Stimulated activated CD8-positive, alpha-beta memory T cell treated with anti-CD3 and anti-CD28 coated beads, Interleukin-15, amount 100 ng/mL, for 4 hours (primary cell): ENCODE measurements at places on chromosomes 4 and X.

DNA sequence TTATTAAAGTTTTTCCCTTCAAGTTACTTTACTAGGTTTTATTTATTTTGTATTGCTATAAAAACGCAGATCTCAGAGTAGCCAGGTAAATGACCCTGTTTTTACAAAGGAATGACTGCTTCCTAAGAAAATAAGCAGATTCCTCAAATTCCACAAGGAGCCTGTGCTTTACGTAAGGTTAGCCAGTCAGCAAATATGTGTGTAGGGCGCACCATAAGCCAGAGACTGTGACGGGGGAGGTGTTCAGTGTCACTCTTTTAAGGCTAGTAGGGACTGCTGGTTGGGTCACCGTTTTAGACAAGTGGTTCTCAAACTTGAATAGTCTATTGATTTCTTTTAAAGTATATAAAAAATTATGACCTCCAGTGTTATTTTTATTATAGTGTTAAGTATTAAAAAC lies 119.9 kb downstream of the ANK2 start:
- no peak for DNase-seq

DNA sequence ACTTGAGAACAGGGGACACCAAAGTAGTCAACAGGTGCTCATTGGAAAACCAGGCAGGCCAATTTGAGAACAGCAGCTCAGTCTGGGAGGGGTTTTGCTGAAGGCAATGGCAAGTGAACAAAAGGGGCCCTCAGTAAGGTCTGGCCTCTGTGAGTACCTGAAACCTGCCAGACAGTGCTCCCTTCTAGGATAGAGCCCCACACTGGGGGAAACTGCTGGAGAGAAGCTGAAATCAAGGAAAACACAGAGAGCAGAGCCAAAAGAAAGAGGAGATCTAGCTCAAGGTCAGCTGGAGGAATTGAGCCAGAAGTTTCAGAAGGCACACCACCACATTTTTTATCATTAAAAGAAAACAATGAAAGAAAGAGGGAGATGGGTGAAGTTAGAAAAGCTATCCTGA lies 28.2 kb downstream of the PNMA6E start:
- no peak for DNase-seq

GRCh38 chr4:26069218-26069617 lies 155.2 kb downstream of the SMIM20 start:
- DNase-seq: no peak

GRCh38 chrX:2266445-2267349 lies 234.1 kb downstream of the DHRSX start:
- DNase-seq: no peak

DNA sequence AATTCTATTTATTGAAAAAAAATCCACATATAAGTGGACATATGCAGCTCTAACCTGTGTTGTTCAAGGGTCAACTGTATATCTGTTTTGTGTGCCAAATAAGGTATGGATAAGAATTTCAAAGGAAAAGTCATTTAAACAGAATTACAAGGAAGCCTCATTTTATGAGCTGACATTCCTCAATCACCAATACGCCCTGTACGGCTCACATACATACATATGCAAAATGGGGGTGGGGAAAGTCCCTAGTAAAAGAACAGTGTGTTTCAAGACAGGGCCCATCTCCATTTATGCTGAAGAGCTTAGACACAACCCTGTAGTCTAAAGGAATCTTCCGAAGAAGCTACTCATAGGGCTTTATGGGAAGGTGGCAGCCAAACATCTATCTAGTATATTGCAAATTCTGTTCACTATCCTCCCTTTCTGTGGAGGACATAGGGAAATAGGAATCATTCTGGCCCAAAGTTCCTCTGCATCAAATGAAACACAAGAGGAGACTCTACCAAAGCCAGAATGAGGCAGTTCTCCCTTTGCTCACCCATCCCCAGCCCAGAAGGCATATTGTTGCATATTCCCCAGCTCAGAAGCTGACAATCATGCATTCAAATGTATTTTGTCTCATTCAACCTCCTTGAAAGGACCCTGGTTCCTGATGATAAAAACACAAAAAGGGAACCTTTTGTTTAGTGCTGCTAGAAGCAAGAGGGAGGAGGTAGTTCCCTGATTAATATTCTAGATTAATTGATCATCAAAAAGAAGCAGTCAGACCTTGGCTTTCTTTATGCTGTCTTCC lies 13.7 kb upstream of the ZBTB33 start:
- DNase-seq: no peak

- no peak for DNase-seq
Observed at GRCh38 chrX:85031505-85031904, 27.8 kb downstream of the APOOL start.

GRCh38 chrX:84047339-84047738 lies 140.7 kb downstream of the RPS6KA6 start:
- DNase-seq: no peak

GRCh38 chr4:139557556-139558110 lies 1.6 kb upstream of the SETD7 start:
- DNase-seq: no peak

- no peak for DNase-seq
Observed at GRCh38 chr4:128757712-128758111, 51.8 kb upstream of the JADE1 start.

- no peak for DNase-seq
Observed at GRCh38 chr4:100593935-100594334, 76.1 kb upstream of the EMCN start.

DNA sequence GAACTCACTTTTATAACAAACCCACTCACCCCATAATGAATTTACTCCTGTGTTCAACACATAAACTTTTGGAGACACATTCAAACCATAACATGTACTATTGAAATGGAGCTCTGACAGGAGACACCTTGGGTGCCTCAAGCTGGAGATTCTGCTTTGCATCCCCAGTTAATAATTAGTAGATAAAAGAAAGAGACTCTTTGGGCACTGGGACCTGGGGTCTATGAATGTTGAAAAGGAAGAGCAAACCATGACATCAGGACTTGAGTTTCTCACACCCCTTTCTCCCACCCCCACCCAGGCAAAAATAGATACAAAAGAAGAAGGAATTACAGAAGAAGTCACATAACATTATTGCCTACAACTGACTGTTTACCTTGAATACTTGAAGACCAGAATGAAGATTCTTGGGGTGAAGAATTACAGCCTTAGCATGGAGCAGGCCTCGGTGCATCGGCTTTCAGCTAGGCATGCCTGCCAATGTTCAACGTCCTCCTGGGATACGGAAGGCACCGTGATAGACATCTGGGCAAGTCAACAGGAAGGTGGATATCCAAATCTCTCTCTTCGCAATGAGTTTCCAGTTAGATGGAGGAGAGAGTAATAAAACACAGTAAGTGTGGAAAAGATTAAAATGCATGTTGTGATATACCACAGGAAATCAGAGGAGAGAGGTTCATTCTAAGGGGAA lies 316.0 kb downstream of the TRIML1 start:
- no peak for DNase-seq

GRCh38 chr4:46441136-46441859 lies 51.4 kb upstream of the GABRA2 start:
- no peak for DNase-seq

- no peak for DNase-seq
Observed at GRCh38 chr4:38529189-38530115, 134.5 kb upstream of the KLF3 start.

- DNase-seq: no peak
Observed at GRCh38 chr4:104859601-104860237, 287.0 kb upstream of the TET2 start.

DNA sequence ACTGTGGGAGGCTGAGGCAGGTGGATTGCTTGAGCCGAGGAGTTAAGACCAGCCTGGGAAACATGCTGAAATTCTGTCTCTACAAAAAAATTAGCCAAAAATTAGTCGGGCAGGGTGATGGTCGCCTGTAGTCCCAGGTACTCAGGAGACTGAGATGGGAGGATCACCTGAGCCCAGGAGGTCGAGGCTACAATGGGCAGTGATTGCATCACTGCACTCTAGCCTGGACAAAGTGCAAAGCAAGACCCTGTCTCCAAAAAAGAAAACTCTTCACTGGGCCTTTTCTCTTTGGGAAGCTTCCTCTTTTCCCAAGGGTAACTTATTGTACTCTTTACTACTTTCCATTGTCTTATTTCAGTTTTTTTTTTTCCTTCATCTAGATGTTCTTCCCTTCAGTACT lies 88.9 kb downstream of the UBE2K start:
- no peak for DNase-seq

DNA sequence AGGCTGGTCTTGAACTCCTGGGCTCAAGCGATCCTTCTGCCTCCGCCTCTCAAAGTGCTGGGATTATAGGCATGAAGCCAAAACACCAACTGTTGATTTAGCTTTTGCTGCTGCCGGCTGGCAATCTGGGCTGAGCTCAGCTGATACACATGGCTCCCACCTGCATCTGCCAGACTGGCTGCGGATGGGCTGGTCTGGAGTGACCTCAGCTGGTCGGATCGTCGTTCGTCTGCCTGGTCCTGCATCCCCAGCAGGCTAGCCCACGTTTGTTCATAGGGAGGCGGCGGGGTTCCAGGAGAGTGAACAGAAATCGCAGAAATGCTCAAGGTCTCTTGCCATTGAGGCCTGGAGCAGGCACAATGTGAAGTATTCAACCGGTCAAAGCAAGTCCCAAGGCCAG lies 74.4 kb upstream of the DDX3X start:
- DNase-seq: no peak

- no peak for DNase-seq
Observed at GRCh38 chrX:138229718-138230117, 481.8 kb downstream of the FGF13 start.

DNA sequence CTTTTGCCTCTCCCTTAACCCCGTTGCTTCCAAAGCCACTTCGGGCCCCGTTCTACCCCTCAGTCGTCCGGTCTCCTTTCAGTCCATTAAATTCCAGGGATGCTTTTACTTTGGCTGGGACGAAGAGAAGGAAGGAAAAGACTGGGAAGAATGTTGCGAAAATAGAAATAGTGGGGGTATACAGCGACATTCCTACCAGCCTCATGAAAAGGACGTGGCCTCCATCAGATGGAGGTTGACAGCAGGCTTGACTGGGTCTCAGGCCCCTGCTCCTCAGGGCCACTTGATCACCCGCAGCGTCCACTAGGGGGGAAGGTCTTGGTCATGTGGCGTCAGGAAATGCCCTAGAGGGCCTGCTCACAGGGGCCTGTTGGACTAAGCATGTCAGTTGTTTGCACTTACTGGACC lies 657 bp upstream of the ANKRD50 start:
- no peak for DNase-seq

- no peak for DNase-seq
Observed at GRCh38 chr4:79241846-79242245, 84.0 kb downstream of the NAA11 start.

DNA sequence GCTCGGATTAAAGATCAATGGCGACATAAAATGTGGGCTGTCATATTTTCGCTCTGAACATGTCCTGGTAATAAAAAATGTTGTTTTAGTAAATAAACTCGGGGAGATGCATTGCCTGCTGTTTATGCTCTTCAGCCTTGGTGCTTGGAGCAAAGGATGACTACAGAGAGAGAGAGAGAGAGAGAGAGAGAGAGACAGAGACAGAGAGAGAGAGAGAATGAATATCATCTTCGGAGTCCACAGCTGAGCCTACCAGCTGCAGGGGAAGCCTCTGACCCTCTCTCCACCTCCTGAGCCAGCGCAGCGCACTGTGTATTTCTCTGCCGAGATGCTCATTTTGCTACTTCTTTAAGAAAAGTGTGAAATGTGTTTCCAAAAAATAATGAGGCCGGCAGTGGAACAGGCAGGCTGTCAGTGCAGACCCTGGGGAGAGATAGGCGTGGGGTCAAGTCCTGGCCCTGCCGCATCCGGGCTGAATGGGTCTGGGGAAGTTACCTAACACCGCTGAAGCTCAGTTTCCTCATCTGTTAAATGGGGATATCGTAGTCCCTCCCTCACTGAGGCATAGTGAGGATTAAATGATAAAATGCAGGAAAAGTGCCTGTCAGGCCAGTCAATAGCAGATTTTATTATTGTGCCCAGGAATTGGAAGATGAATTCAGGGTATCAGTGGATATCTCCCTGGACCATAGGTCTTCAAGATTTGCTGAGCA lies 58.5 kb upstream of the LGI2 start:
- no peak for DNase-seq

GRCh38 chr4:185468999-185469398 lies 2.5 kb downstream of the CCDC110 start:
- DNase-seq: no peak

DNA sequence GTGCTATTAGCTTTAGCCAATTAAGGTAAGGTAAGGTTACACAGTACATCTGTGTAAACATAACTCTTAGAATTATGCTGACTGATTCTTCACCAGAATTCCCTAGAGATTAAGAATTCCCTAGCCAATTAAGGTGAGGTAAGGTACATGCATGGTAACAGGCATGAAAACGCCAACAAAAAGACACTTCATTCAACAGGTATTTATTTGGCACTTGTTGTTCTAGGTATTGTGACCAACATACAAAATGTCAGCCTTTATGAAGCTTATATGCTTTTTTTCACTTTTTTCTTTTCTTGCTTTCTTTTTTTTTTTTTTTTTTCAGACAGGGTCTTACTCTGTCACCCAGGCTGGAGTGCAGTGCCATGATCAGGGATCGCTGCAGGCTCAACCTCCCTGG lies 47.2 kb downstream of the EDNRA start:
- DNase-seq: no peak

GRCh38 chr4:148097801-148098200 lies 344.4 kb downstream of the NR3C2 start:
- DNase-seq: no peak

DNA sequence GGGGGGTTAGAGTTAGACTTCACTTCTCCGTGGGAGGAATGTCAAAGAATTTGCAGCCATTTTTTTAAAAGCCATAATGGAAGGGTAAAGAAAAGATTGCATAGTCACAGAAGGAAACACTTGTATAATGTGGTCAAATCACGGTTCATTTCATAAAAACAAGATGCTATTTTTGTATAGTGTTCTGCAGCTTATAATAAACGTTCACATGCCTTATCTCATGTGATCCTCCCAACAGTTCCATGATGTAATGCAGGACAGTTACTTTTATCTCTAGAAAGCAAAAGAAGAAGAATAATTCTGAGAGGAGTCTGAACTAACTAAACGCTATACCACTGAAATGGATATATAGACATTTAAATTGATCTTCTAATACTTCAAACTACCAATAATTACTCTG lies 71.3 kb upstream of the CAMK2D start:
- no peak for DNase-seq

- DNase-seq: no peak
Observed at GRCh38 chrX:68498044-68498507, 775 bp upstream of the YIPF6 start.

- no peak for DNase-seq
Observed at GRCh38 chr4:17284323-17285175, 227.3 kb downstream of the QDPR start.

GRCh38 chr4:102036619-102037376 lies 246.3 kb downstream of the BANK1 start:
- no peak for DNase-seq

- no peak for DNase-seq
Observed at GRCh38 chrX:21933077-21933476, 7.4 kb upstream of the SMS start.

DNA sequence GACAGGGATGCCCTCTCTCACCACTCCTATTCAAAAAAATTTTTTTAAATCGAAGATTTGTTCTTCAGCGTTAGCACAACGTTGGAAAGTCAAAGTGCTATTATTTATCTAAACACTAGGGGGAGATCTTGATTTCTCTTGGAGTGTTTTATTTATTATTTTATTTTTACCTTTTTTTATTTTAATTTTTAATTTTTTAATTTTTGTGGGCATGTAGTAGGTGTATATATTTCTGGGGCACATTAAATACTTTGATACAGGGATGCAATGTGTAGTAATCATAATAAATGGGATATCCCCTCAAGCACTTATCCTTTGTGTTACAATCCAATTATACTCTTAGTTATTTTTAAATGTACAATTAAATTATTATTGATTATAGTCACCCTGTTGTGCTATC lies 37.4 kb upstream of the SLC10A4 start:
- DNase-seq: no peak

- DNase-seq: no peak
Observed at GRCh38 chr4:157988641-157989040, 184.2 kb downstream of the GASK1B start.
